ENCODE measurements at places on chromosomes 2 and 18. TPM values are rescaled to one million over a fixed set of nuclear protein-coding genes. Genes with fewer than 3 reads are reported as not detected.

DNA sequence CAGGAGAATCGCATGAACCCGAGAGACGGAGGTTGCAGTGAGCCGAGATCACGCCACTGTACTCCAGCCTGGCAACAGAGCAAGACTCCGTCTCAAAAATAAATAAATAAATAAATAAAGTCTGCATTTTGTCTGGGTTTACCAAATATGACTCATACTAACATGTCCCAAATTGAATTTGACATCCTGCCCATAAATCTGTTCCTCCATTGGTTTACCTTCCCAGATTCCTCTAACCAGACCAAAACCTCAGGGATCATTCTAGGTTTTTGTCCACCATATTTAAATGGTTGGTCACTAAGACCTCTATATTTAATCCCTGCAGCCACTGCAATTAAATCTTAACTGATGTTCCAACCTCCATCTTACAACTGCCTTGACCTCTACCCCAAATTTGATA is 150.9 kb downstream of the ATAD2B start:
- no peak for DNase-seq

DNA sequence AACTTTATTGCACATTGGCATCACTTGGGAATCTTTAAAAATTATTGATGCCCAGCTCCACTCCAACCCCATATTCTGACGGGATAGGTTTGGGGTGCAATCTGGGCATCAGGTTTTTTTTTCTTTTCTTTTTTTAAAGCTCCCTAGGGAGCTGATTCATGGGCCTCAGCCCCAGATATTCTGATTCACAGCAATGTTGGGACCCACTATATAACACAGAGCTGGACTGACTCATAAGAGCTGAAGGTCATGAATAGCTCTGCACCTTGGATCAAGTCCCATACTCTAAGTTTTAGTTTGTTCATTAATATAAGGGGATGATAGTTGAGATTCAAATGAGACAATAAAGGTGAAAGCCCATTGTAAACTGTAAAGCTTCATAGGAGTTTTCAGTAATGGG is 191.1 kb upstream of the REV1 start:
- DNase-seq = no peak

AQP12B gene
- not detected for total RNA-seq

DNA sequence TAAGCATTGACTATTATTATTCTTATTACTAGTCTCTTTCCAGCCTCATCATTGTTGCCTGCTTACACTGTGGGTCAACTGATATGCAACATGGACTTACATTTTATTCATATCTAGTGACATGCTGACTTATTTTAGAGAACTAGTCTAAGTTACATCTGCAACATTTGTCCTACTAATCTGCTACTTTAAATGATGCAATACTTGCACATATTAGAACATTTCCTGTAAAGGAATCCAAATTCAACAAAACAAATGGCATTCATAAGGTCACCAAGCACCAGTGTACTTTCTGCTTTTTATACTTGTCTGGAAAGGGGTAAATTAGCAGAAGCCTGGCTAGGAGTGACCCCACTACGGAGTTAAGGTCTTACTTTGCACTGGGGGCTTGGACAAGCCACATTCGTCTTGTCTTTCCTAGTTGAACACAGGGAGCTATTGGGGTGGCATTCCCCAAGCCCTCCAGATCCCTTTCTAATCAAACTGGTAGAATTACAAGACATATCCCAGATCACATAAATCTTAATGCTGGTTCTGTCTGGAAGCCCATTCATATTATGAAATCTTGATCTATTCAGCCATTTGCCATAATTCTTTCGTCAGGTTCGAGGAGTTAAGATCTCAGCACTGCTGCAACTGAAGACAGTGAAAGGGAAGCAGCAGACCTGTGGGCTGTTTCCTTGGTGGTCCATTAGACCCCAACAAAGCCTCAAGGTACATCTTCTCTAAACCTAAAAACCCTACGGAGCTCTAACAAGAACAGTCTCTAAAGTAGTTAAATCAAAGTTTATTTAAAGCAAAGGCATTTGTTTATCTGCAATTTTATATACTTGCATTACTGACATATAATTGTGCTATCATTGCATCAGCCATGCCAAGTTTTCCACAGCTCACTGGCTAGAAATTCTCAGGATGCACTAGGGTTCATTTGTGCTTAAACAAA is 49.9 kb upstream of the RTN4 start:
- DNase-seq = no peak

GRCh38 chr2:201260302-201260800 is at the start of gene CASP8:
TSS of gene CASP8 (plus strand) at chr2:201260536. CDS start at chr2:201266487, 5,951 bp downstream.
- no peak for DNase-seq

CREB1 gene
- total RNA-seq = 34.6 TPM

CBLN2 gene
- not detected for total RNA-seq

SERPINB13 gene
- total RNA-seq = not detected

DNA sequence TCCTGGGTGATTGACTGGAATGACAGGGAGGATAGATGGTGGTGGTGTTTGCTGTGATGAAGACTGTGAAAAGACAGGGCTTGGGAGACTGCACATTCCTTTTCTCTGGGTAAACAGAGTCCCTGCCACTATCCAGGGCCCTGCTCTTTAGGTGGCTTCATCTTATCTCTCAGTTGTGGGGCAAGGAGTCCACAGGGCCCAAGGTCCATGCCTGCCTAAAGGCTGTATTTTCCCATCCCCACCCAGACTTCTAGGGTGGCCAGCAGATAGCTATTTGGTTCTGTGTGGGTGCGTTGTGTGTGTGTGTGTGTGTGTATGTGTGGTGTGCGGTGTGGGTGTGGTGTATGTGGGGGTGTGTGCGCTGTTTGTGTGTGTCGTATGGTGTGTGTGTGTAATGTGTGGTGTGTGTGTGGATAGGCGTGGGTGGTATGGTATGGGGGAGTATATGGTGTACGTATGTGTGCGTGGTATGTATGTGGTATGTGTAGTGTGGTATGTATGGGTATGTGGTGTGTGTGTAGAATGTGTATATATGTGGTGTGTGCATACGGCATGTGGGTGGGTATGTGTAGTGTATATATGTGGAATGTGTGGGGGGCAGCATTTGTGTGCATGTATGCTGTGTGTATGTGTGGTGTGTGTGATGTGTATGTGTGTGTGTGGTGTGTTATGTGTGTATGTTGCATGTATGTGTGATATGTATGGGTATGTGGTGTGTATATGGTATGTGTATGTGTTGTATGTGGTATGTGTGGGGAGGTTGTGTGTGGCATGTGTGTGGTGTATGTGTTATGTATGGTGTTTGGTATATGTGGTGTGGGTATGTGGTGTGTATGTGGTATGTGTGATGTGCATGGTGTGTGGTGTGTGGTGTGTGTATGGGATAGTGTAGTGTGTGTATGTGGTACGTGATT is 10.5 kb upstream of the XRCC5 start:
- no peak for DNase-seq

GRCh38 chr2:235497096-235497495 is 3.3 kb downstream of the AGAP1 start:
- no peak for DNase-seq

OSBPL6 gene
- total RNA-seq = 5.2 TPM

DNA sequence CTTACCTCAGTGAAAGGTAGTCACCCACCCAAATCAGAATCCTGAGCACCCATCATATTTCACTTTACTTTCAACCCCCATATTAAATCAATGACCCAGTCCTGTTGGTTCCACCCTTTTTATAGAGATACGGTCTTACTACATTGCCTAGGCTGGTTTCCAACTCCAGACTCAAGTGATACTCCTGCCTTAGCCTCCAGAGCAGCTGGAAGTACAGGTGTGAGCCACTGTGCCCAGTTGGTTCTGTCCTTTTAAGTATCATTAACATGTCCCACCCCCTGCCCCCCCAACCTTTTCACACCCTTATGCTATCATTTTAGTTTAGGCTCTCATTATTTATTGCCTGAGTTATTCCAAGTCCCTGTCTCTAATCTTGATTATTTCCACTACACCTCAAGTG is 28.7 kb downstream of the MSH6 start:
- no peak for DNase-seq

STARD6 gene
- total RNA-seq = not detected

GRCh38 chr2:169047256-169048250 is 16.4 kb upstream of the ABCB11 start:
- DNase-seq = no peak

DNA sequence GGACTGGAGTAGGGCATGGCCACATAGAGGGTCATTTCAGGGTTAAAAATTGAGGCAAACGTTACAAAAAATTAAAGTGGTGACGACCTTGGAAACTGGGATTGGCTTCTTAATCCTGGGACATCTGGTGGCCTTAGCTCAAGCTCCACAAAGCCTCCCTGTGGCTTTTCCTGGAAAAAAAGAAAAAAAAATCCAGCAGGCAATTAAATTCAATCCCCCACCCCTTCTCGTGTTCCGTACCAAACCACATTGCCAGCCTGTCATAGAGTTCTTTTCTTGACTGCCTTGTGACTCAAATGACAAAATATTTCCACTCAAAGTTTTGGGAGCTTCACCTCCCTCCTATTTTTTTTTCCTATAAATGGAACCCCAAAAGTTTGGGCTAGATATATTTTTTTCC is 195.6 kb downstream of the HRH4 start:
- DNase-seq = no peak

MTCL1 gene
- total RNA-seq = 6.1 TPM

GRCh38 chr18:36454848-36455458 is 157.4 kb downstream of the FHOD3 start:
- DNase-seq = no peak

DNA sequence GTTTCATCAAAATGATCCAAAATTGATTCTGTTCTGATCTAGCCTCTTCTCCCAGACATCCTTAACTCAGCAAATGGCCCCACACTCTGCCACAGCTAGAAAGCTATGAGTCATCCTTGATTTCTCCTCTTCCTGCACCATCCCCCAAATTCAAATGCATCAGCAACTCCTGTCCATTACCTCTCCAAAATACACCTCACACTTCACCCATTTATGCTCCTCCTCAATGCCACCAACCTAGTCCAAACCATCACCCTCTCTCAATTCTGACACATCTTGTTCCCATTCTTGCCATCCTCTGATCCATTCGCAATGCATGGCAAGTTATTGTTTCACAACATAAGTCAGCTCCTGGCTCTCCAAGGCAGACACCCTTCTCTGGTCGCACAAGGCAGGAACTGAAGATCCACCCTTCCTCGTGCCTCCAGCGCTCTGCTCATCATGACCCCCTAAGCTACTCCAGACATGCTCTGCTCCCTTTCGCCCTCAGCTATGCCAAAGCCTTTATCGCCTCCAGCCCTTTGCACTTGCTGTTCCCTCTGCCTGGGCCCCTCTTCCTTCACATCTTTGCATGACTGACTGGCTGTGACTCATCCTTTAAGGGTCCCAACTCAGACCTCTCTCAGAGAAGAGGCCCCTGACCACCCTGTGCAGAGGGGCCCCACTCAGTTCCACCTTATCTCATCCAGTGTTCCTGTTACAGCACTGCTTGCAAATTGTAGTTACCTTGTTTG is 83.6 kb downstream of the MREG start:
- no peak for DNase-seq

DNA sequence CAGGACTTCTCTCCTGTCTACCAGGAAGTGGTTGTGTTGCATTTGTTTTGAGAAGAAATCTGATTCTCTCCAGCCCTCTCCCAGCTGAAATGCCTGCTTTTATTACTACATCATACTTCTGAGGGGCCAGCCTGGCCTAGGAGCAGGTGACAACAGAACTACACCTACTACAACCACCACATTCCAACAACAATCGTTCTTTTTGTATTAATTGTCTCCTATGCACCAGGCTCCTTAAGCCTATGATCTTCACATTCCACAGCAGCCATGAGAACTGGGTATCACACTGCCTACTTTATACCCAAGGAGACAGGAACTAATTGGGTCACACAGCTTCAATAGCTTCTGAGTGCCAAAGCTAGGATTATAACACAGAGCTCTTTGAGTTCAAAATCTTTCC is 167.7 kb downstream of the TDRD15 start:
- DNase-seq = no peak

CFAP221 gene
- 2.3 TPM for total RNA-seq

GALNT13 gene
- total RNA-seq = 0.40 TPM

- DNase-seq = no peak
These were observed 871 bp upstream of the ALS2 start for GRCh38 chr2:201781557-201782051.

DNA sequence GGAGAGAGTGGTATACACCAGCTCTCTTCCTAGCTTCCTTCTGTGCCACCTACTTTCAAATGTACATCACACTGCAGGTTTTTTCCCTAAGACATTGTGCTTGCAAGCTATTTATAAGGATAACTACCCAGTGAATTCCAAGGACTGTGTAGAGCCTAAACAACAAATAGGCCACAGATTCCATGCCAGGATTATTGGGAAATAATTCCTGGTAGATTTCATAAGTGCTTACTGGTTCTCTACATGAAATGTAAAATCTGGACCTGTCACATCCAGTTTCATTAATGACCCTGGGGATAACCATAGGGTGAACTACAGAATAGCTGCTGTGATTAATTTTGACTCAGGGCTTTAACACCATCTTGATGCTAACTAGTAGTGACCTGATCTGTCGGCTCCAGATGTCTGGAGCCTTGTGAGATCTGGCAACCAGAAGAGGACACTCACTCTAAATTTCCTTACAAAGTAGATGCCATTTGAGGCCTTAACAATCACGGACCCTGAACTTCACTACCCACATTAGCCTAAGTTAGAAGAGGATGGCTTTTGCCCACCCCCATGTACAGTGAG is 34.3 kb upstream of the LGALSL start:
- DNase-seq = no peak

DNA sequence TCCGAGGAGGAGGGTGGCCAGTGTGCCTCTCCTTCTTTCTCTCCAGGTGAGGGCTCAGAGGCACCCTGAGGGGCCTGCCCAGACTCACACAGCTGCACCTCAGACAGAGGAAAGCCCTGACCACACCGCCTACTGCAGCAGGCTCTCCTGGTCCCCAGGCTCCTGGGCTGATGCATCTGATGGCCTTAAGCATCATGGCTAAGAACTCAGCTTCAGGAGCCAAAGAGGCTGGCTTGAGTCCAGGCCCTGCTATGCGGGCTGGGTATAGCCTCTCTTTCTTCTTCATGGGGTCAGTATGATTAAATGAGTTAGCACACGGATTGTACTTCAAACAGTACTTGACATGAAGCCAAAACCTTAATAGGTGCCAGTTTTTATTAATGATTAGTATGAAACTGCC is 89.6 kb downstream of the TGFA start:
- no peak for DNase-seq

PLGLB2 gene
- total RNA-seq = 1.1 TPM

HDHD2 gene
- total RNA-seq = 21.0 TPM

- DNase-seq = peak; percentile 70
These were observed at the start of gene AP1S3 for GRCh38 chr2:223837287-223838061. TSS of gene AP1S3 (minus strand) at chr2:223837582. CDS start at chr2:223837450, 132 bp downstream.

GRCh38 chr18:52451256-52451655 is 111.3 kb downstream of the DCC start:
- DNase-seq = no peak

All from ovary (tissue), 10 donors.